NCI-H524 treated with DMSO at 0.1 percent for 48 hours (cell line): ENCODE measurements at places on chromosomes 4 and X.

DNA sequence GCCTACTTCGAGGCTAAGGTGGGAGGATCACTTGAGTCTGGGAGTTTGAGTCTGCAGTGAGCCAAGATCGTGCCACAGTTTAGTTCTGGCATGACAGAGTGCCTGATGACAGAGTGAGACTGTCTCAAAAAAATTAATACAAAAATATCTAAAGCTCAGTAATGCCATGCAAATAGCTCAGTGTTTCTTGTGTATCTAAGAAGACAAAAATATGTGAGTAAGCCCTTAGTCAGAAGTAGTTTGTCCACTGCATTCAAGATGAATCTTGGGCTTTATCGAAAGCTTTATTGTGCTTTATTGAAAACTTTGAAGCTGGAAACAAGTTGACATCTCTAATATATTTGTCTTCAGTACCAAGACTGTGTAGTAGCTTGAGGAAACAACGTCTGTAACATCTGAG is 115.9 kb downstream of the GPAT3 start:
- DNase-seq = no peak

GRCh38 chr4:42736527-42737195 is 79.8 kb upstream of the ATP8A1 start:
- no peak for DNase-seq

DNA sequence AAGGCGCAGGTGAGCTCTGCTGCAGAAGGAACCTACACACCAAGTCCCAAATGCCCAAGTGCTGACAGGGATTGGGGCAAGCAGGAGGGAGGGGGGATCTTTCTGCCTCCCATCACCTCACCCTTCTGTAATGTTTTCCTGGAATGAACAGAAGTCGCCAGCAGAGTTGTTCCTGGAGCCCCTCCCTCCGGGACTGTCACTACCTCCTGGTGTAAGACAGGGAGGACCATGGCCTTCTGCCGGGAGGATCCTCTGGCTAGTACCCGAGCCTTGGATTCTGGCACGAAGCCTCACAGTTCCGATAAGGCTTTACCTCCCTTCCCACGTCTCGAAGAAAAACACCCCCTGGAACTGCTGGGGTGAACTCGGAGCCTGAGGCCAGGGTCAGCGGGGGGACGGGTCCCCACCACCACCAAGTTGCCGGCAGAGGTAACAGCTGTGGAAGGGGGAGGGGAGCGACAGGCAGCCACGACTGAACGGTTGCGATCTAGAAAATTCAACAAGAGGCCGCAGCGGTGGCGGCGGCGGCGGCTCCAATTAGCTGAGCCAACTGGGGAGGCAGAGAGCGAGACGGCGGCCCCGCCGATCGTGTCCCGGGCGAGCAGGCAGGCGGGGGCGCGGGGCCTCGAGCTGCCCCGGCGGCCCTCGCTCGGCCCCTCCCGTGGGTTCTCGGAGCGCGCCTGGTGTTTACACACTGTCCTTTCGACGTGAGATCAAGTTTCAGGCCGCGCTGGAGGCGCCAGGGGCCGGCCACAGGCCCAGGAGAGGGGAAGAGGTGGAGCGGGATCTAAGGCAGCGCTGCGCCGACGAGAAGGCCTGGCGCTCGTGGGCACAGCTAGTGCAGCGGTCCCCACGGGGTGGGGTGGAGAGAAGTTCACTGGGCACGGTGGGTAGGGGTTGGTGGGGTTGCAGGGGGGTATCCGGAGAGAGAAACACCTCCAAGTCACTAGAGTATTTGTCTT is 53.7 kb upstream of the BCOR start:
- no peak for DNase-seq

GRCh38 chr4:63105839-63106238 is 1303.4 kb downstream of the TECRL start:
- DNase-seq = no peak

GRCh38 chr4:181952478-181952877 is 290.7 kb upstream of the TENM3 start:
- no peak for DNase-seq

- DNase-seq = no peak
Measured at GRCh38 chrX:47844117-47844516, 7.4 kb downstream of the ZNF81 start.

- no peak for DNase-seq
Measured at GRCh38 chr4:67397031-67397430, 148.3 kb downstream of the CENPC start.

DNA sequence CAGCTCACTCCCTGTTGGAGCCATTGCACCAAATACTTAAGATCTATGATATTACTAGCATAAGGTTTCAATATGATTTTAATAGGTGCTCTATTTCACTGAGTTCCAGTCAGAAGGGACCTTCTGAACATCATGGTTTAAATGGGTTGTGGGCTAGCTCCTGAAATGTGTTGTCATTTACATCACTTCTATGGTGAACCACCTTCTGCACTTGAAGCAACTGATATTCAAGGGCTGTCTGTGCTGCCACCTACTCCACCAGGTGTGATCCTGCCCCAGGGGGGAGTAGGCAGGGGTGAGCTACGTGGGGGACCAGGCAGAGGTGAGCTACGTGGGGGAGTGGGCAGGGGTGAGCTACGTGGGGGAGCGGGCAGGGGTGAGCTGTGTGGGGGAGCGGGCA is 35.2 kb downstream of the RNF175 start:
- DNase-seq = no peak

- DNase-seq = no peak
Measured at GRCh38 chr4:37758226-37758625, 68.3 kb upstream of the PGM2 start.

- no peak for DNase-seq
Measured at GRCh38 chr4:47639531-47639930, 154.5 kb downstream of the ATP10D start.

GRCh38 chr4:179417357-179417756 is 1975.1 kb upstream of the AGA start:
- no peak for DNase-seq

DNA sequence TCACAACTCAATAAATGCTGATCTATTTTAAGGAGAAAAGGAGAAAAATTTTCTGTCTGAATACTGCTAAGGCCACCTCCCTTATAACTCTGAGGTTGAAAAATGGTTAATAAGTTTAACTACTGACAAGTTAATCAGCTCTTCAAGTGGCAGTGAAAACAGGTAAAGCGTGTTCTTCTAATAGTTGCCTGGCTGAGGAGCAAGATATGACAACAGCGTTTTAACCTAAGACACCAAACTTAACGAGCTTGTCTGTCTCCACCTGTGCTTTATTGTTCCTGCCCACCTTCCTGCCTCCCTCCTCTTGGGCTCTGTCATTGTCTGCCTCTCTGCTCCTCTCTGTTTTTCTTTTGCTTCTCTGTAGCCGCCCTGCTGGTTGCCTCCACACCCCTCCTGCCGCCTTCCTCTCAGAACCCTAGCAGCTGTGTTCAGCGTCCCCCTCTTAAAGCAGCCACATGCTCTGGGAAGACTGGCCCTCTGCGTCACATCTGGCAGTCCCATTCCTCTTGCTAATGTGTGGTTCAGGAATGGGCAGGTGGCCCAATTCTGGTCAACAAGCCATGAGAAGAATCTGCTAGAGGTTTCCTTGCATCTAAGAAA is 4.3 kb upstream of the TSPAN5 start:
- DNase-seq = no peak

DNA sequence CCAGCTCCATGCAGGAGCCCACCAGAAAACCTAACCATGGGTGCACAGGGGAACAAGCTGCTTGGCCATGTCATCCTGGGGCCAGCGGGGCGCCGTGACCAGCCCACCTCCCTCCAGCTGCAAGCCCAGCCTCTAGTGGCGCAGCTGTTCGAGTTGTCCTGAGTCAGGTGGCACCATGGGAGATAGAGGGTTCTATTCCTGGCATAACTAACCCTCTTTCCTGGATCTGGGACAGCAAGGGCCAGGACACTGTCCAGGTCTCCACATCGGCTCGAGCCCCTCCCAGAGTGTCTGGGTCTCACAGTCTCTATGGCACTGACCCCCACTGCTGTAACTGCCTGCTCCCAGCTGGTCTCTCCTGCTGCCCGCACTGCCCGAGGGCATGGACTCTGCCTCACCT is 16.7 kb downstream of the ABLIM2 start:
- DNase-seq = no peak

GRCh38 chr4:37322122-37322521 is 77.6 kb downstream of the NWD2 start:
- DNase-seq = no peak

DNA sequence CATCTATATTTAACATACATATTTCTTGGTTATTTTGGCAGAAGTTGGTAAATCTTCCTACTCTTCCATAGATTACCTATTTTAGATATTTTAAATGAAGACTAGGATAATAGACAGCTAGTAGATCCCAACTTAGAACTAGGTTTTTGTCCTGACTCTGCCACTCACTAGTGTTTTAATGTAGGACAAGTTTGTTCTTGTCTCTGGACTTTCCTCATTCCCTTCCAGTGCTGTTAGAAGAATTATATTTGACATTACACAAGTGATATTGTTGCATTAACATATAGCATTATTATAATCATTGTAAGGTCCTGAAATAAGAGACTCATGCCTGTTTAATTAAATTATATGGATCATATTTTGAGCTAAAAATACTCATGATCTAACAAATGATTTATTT is 24.1 kb upstream of the ALB start:
- no peak for DNase-seq

DNA sequence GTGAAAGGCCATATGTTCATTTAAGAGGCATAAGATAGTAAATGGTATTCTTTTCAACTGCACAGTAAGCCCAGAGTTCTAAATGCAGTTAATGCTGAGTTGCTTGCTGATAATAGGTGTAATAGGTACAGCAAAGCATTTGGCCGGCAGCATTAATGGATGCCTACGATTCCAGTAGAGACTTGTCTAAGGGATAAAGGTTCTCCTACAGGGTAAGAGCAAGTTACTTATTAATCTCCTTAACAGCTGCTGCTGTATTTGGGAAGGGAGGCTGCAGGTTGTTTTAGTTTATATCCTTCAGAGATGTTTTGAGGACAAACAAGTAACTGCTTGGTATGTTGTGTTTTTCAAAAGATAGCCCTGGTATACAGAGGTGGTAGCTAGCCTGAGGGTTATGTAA is 16.8 kb downstream of the TSPAN7 start:
- DNase-seq = peak; percentile 83

DNA sequence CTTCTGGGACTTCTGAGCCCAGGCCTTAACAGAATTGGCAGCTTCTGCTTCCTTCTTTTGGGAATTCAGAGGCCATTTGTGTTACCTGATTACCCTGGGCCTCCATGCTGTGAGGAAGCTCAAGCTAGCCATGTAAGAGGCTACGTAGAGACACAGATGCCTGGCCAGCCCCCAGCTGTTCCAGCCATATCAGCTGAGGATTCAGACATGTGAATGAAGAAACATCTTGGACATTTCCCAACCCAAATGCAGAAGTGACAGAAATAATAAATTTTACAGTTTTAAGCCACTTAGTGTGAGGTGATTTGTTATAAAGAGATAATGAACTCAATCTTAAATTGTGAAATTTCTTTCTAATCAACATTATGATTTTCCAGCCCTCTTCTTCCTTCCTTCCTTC is 18.7 kb upstream of the ZNF827 start:
- no peak for DNase-seq

DNA sequence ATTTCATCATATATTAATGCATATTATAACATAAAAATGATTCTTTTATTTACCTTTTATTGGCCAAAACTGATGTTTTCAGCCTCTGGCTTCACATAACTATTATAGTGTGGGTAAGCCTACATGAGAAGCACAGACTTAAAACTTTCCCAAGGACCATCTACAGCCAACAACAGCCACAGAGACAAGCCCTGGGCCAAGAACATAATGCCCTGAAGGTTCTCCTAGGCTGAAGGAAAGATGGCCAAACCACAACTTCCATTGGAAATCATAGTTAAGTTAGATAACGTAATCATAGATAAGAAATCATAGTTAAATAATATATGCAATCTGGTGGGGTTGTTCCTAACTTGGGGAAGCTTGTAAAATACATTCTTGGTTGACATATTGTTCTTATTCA is 280.0 kb upstream of the EMCN start:
- DNase-seq = no peak

DNA sequence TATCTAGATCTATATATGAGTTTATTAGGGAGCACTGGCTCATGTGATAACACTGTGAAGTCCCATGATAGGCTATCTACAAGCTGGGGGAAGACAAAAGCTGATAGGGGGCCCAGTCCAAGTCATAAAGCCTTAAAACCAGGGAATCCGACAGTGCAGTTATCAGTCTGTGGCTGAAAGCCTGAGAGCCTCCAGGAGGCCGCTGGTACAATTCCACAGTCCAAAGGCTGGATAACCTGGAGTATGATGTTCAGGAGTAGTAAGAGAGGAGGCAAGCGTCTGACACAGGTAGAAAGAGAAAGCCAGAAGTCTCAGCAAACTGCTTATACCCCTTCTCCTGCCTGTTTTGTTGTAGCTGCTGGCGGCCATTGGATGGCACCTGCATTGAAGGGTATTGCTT is 177.6 kb upstream of the SPRY1 start:
- DNase-seq = no peak

DNA sequence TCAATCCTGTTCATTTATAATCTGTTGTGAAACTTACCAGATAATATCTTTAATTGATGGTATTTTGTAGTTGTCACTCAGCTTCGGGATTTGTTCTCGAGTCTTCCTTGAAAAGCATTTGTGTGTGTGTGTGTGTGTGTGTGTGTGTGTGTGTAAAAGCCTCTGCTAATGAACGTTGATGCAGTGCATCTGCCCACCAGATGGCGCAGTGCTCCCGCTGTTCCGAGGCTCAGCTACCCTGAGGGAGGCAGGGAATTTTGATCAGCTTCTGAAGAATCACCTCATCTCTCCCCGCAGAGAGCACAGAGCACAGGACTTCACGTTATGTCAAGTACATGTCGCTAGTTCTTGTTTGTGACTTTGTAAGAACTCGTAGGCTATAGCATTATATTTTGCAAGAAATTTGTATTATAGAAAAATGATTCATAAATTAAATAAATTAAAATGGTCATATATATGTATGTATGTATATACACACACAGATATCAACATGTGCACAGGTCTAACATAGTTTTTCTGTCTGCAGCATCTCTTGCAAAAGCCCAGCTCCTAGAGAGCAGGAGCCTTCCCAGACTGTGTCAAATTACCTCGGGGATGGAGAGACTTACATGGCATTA is 316.7 kb upstream of the IGFBP7 start:
- peak; percentile 35 for DNase-seq

GRCh38 chrX:2696698-2697215 is 5.7 kb downstream of the CD99 start:
- no peak for DNase-seq

- DNase-seq = no peak
Measured at GRCh38 chr4:145703850-145704497, 24.0 kb downstream of the C4orf51 start.
